Activated T-helper 1 cell treated with anti-CD3 and anti-CD28 coated beads, Interleukin-2, amount 50 U/mL, for 16 hours (primary cell): ENCODE measurements at places on chromosomes 16 and 17.

- no peak for DNase-seq
Observed at GRCh38 chr16:1642148-1642547, 30.0 kb downstream of the CRAMP1 start.

DNA sequence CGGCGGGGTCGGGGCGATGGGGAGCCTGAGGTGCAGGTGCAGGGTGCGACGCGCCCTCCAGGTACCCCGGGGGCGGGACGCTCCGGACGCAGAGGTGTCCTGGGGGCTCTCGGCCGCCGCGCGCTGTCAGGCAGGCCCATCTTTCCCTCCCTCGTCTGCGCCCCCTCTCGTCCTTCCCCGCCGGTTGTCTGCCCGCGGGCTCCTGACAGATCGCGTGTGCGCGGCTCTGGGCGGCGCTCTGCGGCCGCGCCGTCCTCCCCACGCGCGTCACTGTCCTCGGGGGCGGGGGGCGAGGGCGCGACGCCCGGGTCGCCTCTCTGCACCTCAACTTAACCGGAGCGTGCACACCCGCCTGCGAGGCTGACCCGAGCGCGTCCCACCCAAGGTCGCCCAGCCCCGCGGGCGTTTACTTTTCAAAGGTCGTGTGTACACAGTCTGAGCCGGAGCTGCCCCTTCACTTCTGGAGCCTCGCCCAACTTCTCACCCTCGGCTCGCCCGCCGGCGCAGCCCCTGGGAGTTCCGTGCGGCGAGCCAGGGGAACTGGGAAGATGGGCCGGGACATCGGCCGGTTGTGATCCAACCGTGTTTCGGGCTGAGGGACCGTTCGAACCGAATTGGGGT lies 512 bp downstream of the AKAP1 start:
- peak; percentile 9 for DNase-seq

DNA sequence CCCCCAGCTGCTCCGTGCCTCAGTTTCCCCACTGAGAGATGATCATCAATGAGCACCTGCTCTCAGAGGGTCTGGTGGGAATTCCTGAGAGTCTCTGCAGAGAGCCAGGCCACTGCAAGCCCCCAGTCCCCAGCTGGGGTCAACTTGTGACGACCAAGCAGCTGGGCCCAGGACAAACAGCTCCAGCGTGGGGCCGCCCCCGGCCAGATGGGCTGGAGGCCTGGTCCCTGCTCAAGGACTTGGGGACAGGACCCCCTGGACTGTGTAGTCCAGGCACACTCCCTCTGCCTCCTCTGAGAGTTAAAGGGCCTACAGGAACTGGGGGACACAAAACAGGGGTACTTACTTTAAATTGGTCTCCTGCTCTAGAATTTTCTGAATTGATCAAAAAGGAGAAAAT lies 16.6 kb upstream of the AATK start:
- no peak for DNase-seq

- DNase-seq, result no peak
Observed at GRCh38 chr17:5665164-5665563, 80.9 kb upstream of the NLRP1 start.

DNA sequence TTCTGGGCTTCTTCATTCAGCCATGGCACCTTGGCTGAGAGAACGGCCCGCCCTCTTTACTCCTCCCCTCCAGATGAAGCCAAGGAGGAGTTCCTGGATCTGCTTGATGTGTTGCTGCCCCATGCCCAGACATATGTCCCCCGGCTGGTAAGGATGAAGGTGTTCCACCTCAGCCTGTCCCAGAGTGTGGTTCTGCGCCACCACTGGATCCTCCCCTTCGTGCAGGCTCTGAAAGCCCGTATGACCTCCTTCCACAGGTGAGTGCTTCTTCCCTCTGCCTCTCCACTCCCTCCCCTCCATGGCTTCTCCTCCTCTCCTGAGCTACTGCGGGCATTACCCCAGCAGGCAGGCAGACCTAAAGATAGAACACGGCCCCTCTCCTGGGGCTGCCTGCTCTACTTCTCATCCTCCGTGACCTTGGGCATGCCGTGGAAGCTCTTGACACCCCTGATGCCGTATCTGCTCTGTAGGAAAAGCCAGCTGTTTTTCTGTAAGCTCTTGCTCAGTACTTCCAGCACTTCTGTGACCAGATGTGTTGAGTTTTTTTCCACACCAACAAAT lies 8.7 kb downstream of the USB1 start:
- DNase-seq, result no peak

- DNase-seq, result no peak
Observed at GRCh38 chr16:85195900-85196772, 83.9 kb upstream of the CIBAR2 start.

- DNase-seq, result peak; percentile 28
Observed at GRCh38 chr16:23435500-23435899, 17.5 kb downstream of the COG7 start.

- DNase-seq, result no peak
Observed at GRCh38 chr16:82241469-82242052, 71.5 kb upstream of the MPHOSPH6 start.

- no peak for DNase-seq
Observed at GRCh38 chr16:67718668-67719047, 458 bp downstream of the GFOD2 start.

- DNase-seq, result no peak
Observed at GRCh38 chr17:63426917-63427308, 19.2 kb downstream of the CYB561 start.

DNA sequence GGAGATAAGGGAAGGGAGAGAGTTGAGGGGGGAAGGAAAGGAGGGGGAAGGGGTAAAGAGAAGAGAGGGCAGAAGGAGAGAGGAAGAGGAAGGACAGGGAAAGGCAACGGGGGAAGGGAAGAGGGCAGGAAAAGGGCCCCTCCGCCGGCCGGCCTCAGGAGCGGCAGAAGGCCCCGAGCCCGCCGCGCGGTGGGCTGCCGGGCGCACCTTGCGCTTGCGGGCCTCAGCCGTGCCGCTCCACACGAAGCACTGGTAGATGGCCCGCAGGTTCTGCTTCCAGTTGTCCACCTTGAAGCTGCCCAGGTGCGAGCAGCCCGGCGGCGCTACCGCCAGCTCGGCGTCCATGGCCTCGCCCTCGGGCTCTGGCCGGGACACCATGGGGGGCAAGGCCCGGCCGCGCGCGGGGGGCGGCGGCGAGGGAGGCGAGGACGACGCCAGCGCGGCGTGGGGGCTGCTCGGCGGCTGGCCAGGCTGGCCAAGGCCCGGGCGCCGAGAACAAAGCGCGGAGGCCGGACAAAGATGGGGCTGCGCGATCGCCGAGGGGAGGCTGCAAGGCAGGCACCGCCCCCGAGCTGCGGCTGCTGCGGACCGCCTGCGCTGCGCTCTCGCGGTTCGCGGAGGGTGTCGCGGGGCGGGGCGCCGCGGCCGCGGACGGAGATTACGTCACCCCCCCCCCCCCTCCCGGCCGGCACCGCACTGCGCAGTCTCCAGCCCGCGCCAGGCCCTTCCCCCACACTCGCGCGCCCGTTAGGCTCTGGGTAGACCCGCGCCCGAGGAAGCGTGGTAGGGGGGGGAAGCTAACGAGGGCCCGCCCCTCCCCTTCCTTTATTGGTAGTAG lies at the start of gene USP22:
Gene USP22 (minus strand): TSS at position 554 of the 838 bp plus-strand sequence. CDS start 176 bp downstream, at position 378.
- peak; percentile 91 for DNase-seq

- DNase-seq, result no peak
Observed at GRCh38 chr17:81666092-81666341, 388 bp downstream of the OXLD1 start.

GRCh38 chr17:41567317-41567716 lies 4.5 kb downstream of the KRT9 start:
- DNase-seq, result no peak

DNA sequence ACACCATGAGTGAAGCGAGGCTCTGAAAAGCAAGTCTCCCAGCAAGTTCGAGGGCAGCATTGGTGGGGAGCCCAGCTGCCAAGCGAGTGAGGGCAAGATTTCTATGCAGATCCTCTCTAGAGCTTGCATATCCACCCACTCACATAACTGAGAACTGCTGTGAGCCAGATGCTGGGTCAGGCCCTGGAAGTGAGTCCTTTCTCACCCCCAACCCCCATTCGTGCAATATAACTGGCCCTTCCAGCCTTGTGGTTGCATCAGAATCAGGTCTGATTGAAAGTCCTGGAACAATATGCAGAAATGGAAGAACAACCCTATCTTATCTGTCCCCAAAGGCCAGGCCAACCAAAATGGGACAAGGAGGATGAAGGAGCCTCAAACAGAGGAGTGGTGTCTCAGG lies 146.6 kb downstream of the IRX5 start:
- no peak for DNase-seq

GRCh38 chr16:5557966-5558365 lies 460.4 kb upstream of the EEF2KMT start:
- DNase-seq, result no peak

GRCh38 chr17:68344701-68345136 lies 53.4 kb downstream of the ARSG start:
- DNase-seq, result no peak

DNA sequence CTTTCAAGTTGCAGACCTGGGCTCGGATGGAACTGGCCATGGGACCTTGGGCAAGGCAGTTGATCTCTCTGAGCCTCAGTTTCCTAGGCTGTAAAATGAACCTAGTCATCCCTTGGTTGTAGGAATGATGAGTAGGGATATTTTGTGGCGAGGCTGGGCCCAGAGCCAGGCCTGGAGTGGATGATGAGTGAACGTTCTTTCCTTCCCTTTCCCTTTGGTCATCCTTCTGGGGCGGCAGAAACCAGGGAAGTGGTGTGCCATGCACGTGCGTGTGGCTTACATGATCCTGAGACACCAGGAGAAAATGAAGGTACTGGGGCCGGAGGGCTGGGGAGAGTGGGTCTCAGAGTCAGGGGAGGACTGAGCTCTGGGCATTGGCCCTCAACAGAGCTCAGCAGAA lies 8.4 kb downstream of the FBRS start:
- DNase-seq, result no peak
